NCI-H510A treated with DMSO at 0.1 percent for 48 hours (cell line): ENCODE measurements at places on chromosomes 2 and 18.

DNA sequence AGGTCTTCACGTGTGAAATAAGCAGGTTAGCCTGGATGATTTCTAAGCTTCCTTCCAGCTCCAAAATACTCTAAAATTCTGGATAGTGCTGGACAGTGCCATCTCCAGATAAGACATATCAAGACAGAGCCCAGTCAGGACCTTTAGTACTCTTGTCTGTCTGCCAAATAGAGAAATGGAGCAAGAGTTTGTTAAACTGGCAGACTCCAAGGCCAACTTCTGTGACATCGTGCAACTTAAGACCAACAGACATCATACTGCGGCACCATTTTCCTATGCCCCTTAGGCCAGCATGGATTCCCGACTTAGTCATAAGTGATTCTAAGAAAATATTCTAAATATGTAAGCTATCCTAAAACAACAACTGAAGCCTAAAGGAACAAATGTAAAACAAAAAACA is 118.6 kb downstream of the RBMS1 start:
- DNase-seq, result no peak

GRCh38 chr2:101395545-101396315 is 8.4 kb upstream of the CREG2 start:
- no peak for DNase-seq

GRCh38 chr18:26863122-26863879 is 2.2 kb downstream of the AQP4 start:
- peak; percentile 61 for DNase-seq

GRCh38 chr2:202639231-202639630 is 4.5 kb downstream of the FAM117B start:
- DNase-seq, result no peak

GRCh38 chr2:7379799-7380198 is 462.6 kb downstream of the RNF144A start:
- no peak for DNase-seq

GRCh38 chr18:53266850-53267249 is 926.9 kb downstream of the DCC start:
- DNase-seq, result no peak

DNA sequence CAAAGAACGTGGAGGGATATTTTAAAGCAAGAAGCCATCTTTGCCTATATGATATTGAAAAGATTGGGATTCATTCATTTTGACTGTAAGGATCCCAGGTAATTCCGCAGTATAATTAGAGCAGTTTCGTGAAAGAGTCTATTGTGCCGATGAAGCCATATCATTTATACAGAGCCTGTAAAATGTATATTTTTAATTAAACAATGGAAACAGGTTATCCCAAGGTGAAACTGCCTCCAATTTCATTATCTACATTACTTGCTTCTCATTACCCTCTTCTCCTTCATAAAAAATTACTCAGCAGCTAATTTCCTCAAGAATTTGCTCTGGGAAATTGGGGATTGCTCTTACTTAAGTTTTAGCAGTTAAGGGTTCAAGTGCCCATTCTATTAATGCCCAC is 444.1 kb downstream of the SOCS6 start:
- DNase-seq, result no peak

DNA sequence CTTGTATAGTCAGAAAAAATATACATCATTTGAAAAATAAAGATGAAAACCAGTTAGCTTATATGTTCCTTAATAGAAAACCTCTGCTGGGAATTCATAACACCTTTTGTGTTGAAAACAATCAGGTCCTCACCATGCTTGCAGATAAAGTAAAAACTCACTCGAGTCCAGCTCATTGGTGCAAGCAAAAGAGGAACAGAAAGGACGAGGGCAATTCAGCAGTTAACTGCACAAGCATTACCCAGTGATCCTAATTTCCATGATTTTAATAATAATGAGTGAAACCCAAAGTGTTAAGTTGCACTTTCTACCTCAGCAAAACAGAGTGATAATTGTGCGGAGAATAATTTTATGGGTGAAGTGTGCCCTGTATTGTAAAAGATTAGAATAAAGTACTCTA is 839.9 kb downstream of the BCL11A start:
- no peak for DNase-seq

- no peak for DNase-seq
These were observed 3.0 kb upstream of the RPL37A start for GRCh38 chr2:216495656-216496055.

- DNase-seq, result no peak
These were observed 376.2 kb downstream of the SETBP1 start for GRCh38 chr18:45056926-45057325.

DNA sequence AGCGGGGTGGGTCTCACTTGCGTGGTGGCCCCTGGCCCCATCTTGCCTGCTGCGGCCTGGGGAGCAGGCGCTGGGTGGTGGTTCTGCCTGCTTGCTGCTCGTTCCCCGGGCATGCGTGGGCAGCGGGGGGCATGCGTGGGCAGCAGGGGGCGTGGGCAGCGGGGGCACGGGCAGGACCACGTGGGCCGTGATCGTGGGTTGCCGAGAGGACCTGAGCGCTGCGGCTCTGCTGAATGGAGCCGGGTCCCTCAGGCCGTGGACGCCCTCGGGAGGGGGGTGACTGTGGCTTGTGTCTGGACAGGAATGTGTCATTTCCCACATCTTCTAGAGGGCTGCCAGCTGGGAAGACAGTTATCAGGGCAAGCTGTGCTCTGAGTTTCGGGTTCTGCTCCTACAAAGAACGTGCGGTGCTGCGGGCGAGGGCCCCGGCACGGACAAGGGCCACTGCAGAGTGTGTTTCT is 8.3 kb upstream of the GAL3ST2 start:
- no peak for DNase-seq

GRCh38 chr18:10022365-10022764 is 108.5 kb downstream of the VAPA start:
- DNase-seq, result no peak
